ENCODE measurements at places on chromosomes 6 and 20.

GRCh38 chr6:65091561-65091960, 615.5 kb downstream of the EYS start:
- DNase-seq, result no peak

- DNase-seq, result no peak
Observed at GRCh38 chr20:63493563-63494020, 5.3 kb downstream of the EEF1A2 start.

- no peak for DNase-seq
Observed at GRCh38 chr20:17795501-17796071, 95.8 kb downstream of the BANF2 start.

DNA sequence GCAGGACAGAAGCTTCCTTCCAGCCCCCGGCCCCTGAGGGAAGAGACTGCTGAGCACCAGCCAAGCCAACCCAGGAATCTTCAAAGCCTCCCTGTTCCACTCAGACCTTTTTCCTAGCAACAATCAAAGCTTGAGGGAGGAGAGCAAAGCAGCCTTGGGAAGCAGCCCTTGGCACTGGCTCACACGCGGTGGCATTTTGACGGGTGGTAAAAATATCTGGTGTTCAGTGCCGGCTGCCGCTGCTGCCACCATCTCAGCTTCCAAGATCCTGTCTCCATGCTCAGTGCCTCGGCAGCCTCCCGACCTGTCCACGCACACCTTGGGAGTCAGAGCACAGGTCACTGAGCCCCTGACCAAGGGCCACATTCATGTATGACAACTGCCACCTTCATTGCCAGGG, 170.1 kb downstream of the LRFN2 start:
- DNase-seq, result no peak

GRCh38 chr6:36368921-36369865, 18.3 kb downstream of the ETV7 start:
- no peak for DNase-seq

DNA sequence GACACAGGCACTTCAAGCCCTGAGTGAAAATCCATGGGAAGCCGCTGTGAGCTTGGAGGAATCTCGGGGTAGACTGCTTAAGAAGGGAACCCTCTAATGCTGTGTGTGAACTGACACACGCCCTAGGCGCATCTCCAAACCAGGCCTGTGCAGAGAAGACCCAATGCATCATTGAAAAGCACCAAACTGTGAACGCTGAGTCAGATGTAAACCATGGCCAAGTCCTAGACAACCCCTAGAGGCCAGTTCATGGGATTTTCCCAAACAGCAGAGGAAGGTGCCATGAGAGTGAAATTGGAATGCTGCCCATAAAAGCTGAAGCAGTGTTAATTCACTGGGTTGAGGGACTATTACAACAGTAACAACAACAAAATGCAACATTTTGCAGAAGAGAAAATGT, 296.5 kb downstream of the SMOC2 start:
- no peak for DNase-seq
